Activated T-helper 1 cell treated with anti-CD3 and anti-CD28 coated beads, Interleukin-2, amount 50 U/mL, for 16 hours (primary cell): ENCODE measurements at places on chromosomes 11 and 22.

DNA sequence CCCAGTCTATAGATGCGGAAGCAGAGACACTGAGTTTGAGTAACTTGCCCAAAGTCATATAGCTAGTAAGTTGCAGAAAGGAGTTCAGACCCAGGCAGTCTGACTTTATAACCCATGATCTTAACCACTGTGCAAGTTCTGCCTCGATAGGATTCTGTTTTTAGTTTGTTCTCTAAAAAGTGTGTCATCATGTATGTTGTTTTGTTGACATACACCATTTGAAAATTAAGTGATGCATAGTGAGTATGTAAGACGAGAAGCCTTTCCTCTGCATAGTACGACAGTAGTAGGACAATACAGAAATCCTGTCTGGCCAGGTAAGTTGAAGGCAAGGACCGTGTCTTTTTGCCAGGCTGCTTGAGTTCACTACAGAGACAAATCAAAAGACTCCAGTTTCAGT is 3.3 kb downstream of the ZC3H12C start:
- no peak for DNase-seq

GRCh38 chr11:132520199-132520598 is 1012.1 kb downstream of the OPCML start:
- DNase-seq = no peak

GRCh38 chr11:71235719-71236118 is 16.7 kb downstream of the SHANK2 start:
- DNase-seq = no peak

GRCh38 chr11:834371-835316 is 1.9 kb downstream of the CD151 start:
- no peak for DNase-seq

- no peak for DNase-seq
Measured at GRCh38 chr11:109914038-109914437, 179.2 kb upstream of the ZC3H12C start.

- no peak for DNase-seq
Measured at GRCh38 chr11:65262776-65263175, 1.0 kb downstream of the POLA2 start.

GRCh38 chr11:18321578-18321968 is 367 bp downstream of the HPS5 start:
- no peak for DNase-seq

GRCh38 chr22:46171940-46172339 is 21.6 kb downstream of the PPARA start:
- DNase-seq = no peak

- DNase-seq = no peak
Measured at GRCh38 chr11:80773919-80774318, 1333.1 kb upstream of the TENM4 start.

DNA sequence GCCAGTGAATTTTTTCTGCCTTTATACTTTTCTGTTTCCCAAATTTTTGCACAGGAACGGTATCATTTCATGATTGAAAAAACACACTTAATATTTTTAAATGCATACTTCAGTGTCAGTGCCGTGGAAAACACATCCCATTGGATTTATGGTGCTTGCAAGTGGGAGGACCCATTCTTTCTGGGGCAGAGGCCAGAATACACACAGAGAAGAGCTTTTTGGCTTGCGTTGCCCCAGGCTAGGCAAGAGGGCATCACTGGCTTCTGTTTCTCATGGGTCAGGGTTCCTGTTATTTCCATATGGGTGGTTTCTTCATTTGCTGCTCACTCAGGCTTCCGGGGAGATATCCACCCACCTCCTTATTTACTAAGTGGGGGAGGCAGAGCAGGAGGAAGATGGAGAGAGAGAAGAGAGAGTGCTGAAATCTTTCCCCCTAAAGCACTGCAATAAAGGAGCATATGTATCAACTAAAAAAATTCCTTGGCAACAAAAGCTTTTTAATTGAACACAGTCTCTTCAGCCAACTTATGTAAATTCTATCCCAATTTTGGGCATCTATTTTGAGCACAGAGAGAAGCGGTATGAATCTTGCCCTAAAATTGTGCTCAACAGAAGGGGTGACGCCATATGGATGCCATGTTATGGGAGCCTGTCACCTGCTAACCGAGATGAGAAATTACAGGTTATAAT is 66.0 kb upstream of the KIRREL3 start:
- no peak for DNase-seq

GRCh38 chr11:2305788-2306451 is 4.1 kb downstream of the TSPAN32 start:
- no peak for DNase-seq

DNA sequence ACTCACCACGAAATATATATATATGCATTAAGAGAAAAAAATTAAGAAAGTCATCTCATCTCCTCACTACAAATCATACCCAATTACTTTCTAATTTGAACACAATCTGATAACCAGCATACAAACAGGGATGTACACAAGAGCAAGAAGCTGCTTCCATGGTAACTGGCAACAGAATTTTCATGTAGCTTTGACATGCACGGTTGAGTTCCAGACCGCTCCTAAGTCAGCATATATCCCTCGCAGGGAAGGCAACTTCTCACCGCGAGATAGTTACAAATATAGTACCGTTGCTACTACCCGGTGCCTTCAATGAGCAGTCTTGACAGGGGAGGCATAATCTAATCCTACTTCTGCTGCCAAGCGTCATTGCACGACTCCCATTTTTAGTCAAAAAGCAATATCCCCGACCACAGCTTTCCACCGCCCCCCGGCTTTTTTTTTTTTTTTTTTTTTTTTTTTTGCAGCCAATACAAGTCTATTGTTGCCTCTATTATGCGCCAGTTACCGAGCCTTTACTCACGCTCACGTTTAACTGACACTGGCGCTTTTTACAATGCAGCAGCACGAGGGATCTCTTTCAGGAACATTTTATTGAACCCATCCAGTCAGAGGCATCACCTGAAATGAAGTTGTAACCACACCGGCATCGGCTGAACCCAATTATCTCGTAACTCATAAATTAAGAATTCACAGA is 2.2 kb downstream of the CADM1 start:
- DNase-seq = no peak

- DNase-seq = no peak
Measured at GRCh38 chr11:97937501-97937900, 1083.2 kb upstream of the CNTN5 start.

- no peak for DNase-seq
Measured at GRCh38 chr11:76615950-76616349, 54.6 kb downstream of the LRRC32 start.

GRCh38 chr11:84398017-84398626 is 1112.0 kb upstream of the CCDC90B start:
- no peak for DNase-seq

DNA sequence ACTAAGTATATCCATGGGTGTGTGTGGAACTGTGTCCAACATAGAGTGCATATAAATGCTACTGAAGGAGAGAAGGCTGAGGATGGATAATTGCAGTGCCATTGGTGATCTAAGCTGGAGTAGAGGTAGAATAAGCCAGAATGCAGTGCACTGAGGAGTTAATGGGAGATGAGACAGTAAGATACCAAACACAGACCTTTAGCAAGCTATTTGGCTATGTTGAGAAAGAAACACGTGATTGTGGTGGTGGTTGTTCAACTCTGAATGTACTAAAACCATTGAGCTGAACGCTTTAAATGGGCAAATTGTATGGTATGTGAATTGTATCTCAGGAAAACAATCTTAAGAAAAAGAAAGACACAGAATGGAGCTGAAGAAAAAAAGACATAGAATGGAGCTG is 22.8 kb downstream of the JAML start:
- DNase-seq = no peak

DNA sequence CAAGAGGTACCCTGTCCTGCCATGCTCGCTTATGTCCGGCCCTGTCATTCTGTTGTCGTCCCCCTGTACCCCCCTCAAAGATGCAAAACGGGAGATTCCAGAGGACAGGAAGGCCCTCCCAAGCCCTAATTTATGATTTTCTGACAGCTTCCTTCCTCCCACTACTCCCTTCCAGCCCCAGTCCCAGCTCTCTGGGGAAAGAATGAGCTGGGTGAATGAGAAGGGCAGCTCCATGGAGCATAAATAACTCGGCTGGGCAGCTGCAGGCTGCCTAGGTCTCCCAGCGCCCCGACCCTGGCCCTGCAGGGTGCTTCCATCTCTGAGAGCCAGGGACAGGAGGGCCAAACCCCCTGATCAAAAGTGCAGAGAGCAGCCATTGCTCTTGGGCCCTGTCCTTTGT is 3.9 kb upstream of the EMID1 start:
- no peak for DNase-seq

DNA sequence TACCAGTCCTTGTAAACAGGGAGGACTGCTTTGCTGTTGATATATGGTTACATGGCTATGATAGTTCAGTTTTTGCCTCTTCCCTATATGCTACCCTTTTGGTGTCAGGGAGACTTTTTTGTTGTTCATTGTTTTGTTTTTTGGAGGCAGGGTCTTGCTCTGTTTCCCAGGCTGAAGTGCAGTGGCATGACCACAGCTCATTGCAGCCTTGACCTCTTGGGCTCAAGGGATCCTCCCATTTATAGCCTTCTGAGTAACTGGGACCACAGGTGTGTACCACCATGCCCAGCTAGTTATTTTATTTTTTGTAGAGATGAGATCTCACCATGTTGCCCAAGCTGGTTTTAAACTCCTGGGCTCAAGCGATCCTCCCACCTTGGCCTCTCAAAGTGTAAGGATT is 38.6 kb upstream of the SPTBN2 start:
- DNase-seq = no peak

- no peak for DNase-seq
Measured at GRCh38 chr11:63017306-63017974, 1.8 kb upstream of the SLC22A8 start.

DNA sequence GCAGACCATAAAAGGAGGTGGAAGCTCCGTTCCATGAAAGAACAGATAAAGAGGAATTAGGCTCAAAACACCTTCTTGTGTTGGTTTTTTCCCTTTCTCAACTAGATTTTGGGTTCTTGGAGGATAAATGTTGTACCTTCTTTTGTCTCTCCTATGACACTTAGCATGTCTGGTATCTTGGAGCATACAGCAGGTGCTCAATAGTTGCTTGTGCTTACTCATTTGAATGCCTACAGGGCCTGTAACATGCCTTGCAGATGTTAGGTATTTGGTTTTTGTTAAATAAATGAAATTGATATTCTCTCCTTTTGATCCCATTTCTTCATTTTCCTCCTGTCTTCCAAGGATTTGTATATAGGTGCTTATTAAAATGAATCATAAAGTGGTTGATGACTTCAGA is 16.4 kb upstream of the PLET1 start:
- no peak for DNase-seq

DNA sequence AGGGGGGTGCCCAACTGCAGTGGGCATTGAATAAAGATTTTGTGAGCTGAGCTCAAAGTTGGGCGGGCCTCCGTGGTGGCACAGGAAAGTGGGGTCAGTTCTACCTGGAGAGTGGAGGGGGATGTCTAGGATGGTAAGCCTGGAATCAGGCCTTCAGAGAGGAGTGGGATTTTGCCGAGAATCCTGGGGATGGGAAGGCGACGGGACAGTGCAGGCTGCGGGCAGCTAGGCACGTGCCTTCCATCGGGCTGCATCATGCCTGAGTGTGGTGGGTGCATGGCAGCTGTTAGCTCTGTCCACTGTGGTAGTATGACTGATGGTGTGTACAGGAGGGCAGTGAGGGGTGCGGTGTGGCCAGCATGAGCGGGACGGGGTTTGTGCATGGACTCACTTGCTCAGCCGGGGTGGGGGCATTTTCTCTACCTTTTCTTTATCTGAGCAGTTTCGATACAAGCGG is 3.6 kb downstream of the SHANK3 start:
- DNase-seq = no peak

DNA sequence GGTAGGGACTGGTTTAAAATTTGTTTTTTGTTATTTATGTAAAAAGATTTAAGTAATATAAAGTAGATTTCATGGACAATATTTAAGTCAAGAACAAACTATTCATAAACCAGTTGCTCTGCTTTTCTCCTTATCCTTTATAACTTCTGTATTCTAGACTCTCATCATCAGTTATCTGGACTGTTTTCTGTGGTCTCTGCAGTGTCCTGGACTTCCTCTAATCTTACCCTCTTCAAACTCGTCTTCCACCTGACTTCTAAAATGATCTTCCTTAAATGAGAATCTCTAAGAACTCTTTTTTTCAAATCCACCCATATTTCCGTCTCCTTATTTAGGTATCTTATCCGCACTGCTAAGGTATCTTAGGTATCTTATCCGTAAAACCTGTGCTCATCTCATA is 8.1 kb downstream of the RRM1 start:
- no peak for DNase-seq

GRCh38 chr22:25627271-25627852 is 62.9 kb downstream of the GRK3 start:
- no peak for DNase-seq

DNA sequence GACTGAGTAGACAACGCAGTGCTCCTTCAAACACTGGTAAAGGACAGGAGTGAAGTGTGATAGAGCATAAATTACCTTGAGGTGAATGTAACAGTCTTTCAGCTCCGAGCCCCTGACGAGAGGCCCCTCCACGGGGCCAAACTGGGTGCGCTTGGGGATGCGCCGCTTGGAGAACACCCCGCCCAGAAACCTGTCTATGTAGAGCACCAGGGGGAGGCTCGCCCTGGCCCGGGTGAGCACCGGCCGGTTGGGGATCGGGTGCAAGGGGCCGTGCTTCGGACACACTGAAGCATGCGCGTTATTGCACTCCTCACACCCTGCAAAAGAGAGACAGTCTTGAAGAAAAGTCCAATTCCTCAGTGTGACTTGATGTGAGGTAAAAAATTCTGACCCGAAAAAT is 49.3 kb upstream of the NFRKB start:
- DNase-seq = no peak

- no peak for DNase-seq
Measured at GRCh38 chr22:44627521-44628139, 74.4 kb upstream of the PRR5 start.

GRCh38 chr11:34198523-34198922 is 93.1 kb downstream of the NAT10 start:
- no peak for DNase-seq

- no peak for DNase-seq
Measured at GRCh38 chr11:114060392-114061047, 1.0 kb downstream of the ZBTB16 start.

DNA sequence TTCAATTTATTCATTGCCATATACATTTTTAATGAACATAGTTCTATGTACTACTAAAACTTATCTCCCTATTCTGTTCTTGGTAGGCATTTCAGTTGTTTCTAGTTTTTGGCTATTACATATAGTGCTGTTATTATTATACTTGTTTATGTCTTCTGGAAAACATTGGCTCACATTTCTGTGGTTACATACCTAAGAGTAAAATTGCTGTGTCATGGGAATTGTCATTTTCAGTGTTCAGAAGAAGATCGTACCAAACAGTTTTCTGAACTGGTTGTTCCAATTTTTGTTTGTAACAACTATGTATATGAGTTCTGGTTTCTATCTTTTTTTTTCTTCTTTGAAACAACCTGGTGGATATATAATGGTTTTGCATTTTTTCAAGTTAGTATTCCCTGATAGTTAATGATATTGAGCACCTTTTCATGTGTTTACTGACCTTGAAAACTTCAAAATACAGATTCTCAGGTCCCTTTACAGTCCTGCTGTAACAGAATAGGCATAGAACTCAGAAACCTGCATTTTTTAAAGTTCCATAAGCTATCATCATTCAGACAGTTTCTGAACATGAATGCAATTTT is 230.7 kb downstream of the JRKL start:
- no peak for DNase-seq

GRCh38 chr11:1348146-1348795 is 38.8 kb upstream of the TOLLIP start:
- DNase-seq = no peak
